ENCODE measurements at places on chromosomes 7 and 10.
A peak's percentile ranks its signal among the peaks of the same experiment; 100 is the strongest.

GRCh38 chr10:5976512-5977470, 552 bp downstream of the IL15RA start:
- DNase-seq, result no peak

DNA sequence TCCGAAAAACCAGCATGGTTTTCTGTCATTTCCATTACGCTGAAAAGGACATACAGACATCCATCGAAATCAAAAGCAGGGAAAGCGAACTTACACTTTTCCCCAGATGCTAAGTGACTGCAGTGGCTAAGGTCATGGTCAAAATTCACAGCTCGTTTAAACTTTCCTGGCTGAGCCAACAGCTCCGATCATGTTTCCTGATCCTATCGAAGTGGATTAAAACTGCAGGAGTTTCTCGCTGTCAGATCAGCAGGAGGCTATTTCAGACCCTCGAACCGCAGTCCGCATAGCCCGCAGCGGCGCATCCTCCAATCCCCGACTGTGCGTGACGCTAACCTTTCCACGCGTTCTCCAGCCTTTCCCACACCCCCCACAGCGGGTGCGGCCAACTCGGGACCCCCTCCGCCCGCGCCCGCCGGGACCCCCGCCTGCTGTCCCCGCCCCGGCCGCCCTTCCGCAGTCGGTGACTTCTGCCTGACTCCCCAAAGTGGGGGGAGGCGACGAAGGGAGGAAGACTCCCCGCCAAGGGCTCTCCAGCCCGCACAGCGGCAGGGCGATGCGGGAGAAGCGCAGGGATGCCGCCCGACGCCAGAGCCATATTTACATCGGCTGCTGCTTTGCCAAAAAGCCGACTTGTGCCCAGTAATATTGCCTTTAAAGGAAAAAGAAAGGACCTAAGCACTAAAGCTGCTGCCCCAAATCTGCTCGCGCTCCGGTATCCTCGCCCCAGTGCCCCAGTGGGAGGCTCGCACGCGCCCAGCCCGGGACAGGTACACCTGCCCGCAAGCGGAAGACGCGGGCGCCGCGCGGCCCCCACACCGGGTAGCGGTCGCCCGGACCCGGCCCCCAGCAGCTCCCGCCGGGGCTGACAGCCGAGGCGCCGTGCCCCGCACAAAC, 1.2 kb downstream of the PIP4K2A start:
- DNase-seq, result peak; percentile 47

- no peak for DNase-seq
Observed at GRCh38 chr7:80922253-80923049, 3.6 kb upstream of the SEMA3C start.

DNA sequence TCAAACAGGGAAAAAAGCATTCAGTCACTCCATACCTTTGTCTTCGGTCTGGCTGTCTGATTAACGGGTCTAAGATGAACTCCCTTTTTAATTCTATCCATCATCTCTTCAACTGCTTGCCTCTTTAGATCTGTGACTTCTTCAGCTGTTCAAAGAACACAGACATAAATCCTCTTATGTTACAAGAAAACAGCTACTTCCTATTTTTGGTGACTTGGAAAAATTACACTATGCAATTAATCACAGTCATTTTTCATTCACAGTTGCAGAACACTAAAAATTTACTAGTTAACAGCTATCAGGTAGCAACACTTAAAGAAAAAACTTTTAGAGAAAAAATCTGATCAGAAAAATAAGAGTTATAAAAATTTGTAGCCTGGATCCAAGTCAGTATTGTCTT, 66.0 kb downstream of the ENO4 start:
- no peak for DNase-seq

All from dermis microvascular lymphatic vessel endothelial cell (primary cell).